Activated T-helper 17 cell treated with anti-CD3 and anti-CD28 coated beads, Interleukin-2, amount 50 U/mL, for 72 hours (primary cell): ENCODE measurements at places on chromosomes 5 and 9. TPM values are rescaled to one million over a fixed set of nuclear protein-coding genes. Genes with fewer than 3 reads are reported as not detected.

- no peaks in the 10 kb centered on the region for H3K4me1 ChIP-seq
- H3K36me3 ChIP-seq, result no peaks in the 10 kb centered on the region
- ATAC-seq, result no peak
These were observed 310.4 kb upstream of the TRPC7 start for GRCh38 chr5:136675769-136676168.

- no peak overlapping the region for H3K27ac ChIP-seq
- no peaks in the 10 kb centered on the region for H3K27me3 ChIP-seq
- H3K4me3 ChIP-seq, result no peak overlapping the region
- H3K4me1 ChIP-seq, result no peaks in the 10 kb centered on the region
These were observed 440.6 kb upstream of the MPDZ start for GRCh38 chr9:13719981-13720676.

DNA sequence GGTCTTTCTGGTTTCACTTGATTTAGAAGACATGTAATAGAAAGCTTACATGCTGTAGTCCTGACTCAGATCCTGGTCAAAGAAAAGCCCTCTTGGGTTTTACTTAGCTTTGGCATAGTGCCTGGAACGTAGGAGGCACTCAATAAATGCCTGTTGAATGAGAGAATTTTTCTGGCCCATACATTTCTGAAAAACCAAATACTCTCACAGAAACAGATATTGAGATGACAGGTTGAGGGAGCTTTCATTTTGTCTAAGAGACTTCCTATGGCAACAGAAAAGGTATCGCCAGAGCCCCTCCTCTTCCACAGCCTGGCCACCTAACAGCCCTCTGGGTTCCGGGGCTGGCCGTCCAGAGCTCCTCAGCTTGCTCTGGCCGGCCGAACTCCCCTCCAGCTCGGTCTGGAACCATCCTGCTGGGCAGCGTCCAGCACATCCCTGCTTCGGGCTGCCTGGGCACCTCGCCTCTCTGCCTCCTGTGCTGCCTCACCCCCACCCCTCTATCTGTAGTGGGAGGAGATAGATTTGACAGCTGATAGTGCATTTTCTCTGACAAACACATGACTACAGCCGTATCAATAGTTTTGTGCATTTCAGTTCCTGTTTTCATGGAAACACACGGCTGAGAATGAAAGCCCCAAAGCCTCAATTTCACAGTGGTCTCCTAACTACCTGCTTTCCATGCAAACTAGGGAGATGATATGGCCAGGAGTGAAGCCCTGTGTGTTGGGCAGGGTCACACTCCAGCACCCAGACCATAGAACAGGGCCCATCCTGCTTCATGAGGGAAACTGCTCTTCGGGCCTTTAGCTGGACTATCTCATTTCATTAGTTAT is 1.1 kb downstream of the IL4 start:
- peak overlapping the region; percentile 63 for H3K27ac ChIP-seq
- no peaks in the 10 kb centered on the region for H3K4me1 ChIP-seq
- peak overlapping the region; percentile 49 for H3K4me3 ChIP-seq
- H3K27me3 ChIP-seq, result no peaks in the 10 kb centered on the region
- peak; percentile 83 for ATAC-seq
- no peaks in the 10 kb centered on the region for H3K36me3 ChIP-seq

- peaks cover 8% of the 10 kb centered on the region for H3K27me3 ChIP-seq
- no peak for ATAC-seq
- no peaks in the 10 kb centered on the region for H3K4me1 ChIP-seq
- no peaks in the 10 kb centered on the region for H3K36me3 ChIP-seq
These were observed 414.0 kb upstream of the ACTBL2 start for GRCh38 chr5:57896576-57896975.

- H3K27me3 ChIP-seq, result peaks cover 44% of the 10 kb centered on the region
- H3K4me3 ChIP-seq, result no peak overlapping the region
- no peaks in the 10 kb centered on the region for H3K36me3 ChIP-seq
- ATAC-seq, result no peak
- no peaks in the 10 kb centered on the region for H3K4me1 ChIP-seq
- H3K27ac ChIP-seq, result no peak overlapping the region
These were observed 21.8 kb upstream of the LMX1B start for GRCh38 chr9:126591922-126592321.

DNA sequence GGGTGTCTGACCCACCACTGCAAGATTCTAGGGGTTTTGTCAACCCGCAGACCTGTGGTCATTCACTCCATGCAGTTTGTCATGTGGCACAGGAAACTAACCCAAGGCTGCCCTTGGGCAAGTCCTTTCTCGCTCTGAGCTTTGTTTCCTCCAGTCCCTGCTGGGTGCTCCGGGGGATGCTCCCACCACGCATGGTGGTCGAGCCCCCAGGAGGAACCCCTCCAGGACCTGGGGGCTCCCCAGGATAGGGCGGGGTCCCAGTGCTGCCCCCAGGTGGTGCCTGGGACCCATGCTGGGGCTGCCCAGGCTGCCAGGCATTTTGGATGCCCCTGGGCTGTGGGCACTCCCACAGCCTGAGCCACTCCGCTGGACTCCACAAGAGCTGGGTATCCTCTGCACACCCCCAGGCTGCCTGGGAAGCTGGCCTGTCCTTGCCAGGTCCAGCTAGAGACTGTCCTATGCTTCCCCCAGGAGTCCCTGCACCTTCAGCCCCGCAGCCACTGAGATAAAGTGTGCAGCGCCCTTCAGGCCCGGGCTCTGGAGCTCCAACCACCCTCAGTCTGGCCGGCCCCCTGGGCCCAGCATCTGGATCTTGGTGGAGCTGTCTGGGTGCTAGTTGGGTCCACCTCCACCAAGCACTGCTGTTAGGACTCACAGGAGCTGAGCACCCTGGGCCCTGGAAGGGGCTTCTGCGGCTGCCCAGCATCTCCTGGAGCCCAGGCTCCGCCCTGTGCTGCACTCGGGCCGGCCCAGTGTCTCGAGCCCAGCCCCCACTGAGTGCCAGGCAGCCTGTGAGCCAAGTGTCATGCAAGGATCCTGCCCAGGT is 104.3 kb downstream of the PHF2 start:
- H3K27me3 ChIP-seq, result no peaks in the 10 kb centered on the region
- no peak overlapping the region for H3K27ac ChIP-seq
- ATAC-seq, result no peak
- H3K4me3 ChIP-seq, result no peak overlapping the region

- H3K36me3 ChIP-seq, result no peaks in the 10 kb centered on the region
- no peak overlapping the region for H3K4me3 ChIP-seq
- H3K27ac ChIP-seq, result no peak overlapping the region
- peaks cover 8% of the 10 kb centered on the region for H3K27me3 ChIP-seq
These were observed 49.9 kb downstream of the SHB start for GRCh38 chr9:38018958-38019602.

GRCh38 chr5:141431286-141431685 is 979 bp downstream of the PCDHGA12 start:
- H3K36me3 ChIP-seq, result peaks cover 24% of the 10 kb centered on the region
- peaks cover 7% of the 10 kb centered on the region for H3K4me1 ChIP-seq
- peaks cover 57% of the 10 kb centered on the region for H3K27me3 ChIP-seq
- peak overlapping the region; percentile 67 for H3K4me3 ChIP-seq
- no peak for ATAC-seq

- H3K4me1 ChIP-seq, result no peaks in the 10 kb centered on the region
- no peak overlapping the region for H3K4me3 ChIP-seq
- ATAC-seq, result no peak
- no peaks in the 10 kb centered on the region for H3K27me3 ChIP-seq
These were observed 507.8 kb downstream of the MAT2B start for GRCh38 chr5:164013077-164013670.

DNA sequence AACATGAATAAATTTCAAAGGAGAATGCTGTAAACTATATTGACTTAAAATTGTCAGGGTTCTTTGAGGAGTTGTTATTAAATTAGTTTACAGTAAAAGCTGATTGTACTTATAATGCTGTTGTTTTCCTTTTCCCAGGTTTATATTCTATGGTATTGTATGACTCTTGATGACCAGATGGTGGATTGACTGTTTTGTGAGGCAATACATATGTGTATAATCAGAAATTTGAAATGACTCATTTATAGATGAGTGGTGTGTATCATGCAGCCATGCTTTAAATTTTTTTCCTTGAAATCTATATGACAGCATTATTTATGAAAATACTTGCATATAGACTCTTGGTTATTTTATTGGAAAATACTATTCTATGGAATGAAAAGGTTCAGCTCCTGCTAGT is 195.3 kb downstream of the CNTLN start:
- H3K4me1 ChIP-seq, result no peaks in the 10 kb centered on the region
- no peak for ATAC-seq
- no peaks in the 10 kb centered on the region for H3K36me3 ChIP-seq

GRCh38 chr9:133254471-133254870 is 20.5 kb downstream of the ABO start:
- H3K36me3 ChIP-seq, result no peaks in the 10 kb centered on the region
- ATAC-seq, result no peak
- H3K4me3 ChIP-seq, result no peak overlapping the region
- no peaks in the 10 kb centered on the region for H3K4me1 ChIP-seq
- H3K27me3 ChIP-seq, result peaks cover 8% of the 10 kb centered on the region
- H3K27ac ChIP-seq, result no peak overlapping the region

- peak overlapping the region; percentile 40 for H3K27ac ChIP-seq
- no peaks in the 10 kb centered on the region for H3K27me3 ChIP-seq
- ATAC-seq, result peak; percentile 93
- H3K36me3 ChIP-seq, result no peaks in the 10 kb centered on the region
- peaks cover 16% of the 10 kb centered on the region for H3K4me1 ChIP-seq
These were observed 225.9 kb downstream of the PIK3R1 start for GRCh38 chr5:68441309-68442073.

Gene PCDHB9
- total RNA-seq, result not detected

Gene FCN1
- not detected for total RNA-seq

Gene FBP2
- not detected for total RNA-seq

Gene OBP2B
- not detected for total RNA-seq

Gene LYRM7
- 14.2 TPM for total RNA-seq
